ENCODE measurements at places on chromosomes 7 and 10.

GRCh38 chr10:33189363-33189762 is 145.1 kb downstream of the NRP1 start:
- no peak overlapping the region for H3K4me3 ChIP-seq
- no peaks in the 10 kb centered on the region for H3K36me3 ChIP-seq
- peaks cover 16% of the 10 kb centered on the region for H3K27me3 ChIP-seq
- H3K4me1 ChIP-seq, result no peaks in the 10 kb centered on the region
- DNase-seq, result no peak
- no peak overlapping the region for H3K27ac ChIP-seq

DNA sequence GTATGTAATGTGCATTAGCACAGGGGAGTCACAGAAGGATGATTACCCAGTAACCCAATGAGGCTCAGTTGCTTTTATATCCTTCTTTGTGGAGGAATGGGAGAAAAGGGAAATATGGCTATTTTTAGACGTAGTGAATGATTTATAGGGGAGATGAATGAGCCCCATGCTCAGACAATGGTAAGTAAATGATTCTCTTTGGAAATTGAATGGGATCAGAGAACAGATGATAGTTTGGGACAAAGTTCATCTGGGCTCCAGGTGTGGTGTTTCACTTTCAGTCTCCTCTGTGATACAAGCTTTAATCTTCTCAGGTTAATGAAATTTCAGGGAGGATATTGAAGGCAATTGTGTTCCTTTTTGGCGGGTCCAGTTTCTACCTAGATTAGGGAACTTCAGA is 63.0 kb upstream of the MPP7 start:
- no peak for DNase-seq
- H3K4me1 ChIP-seq, result peaks cover 31% of the 10 kb centered on the region
- H3K4me3 ChIP-seq, result peak overlapping the region; percentile 51
- H3K27me3 ChIP-seq, result no peaks in the 10 kb centered on the region
- H3K36me3 ChIP-seq, result peaks cover 8% of the 10 kb centered on the region

- H3K36me3 ChIP-seq, result peaks cover 2% of the 10 kb centered on the region
- H3K4me3 ChIP-seq, result no peak overlapping the region
- H3K27me3 ChIP-seq, result peaks cover 30% of the 10 kb centered on the region
- no peak overlapping the region for H3K27ac ChIP-seq
- no peaks in the 10 kb centered on the region for H3K4me1 ChIP-seq
Observed at GRCh38 chr10:46329690-46330016, 42.9 kb downstream of the ANTXRL start.

- no peaks in the 10 kb centered on the region for H3K27me3 ChIP-seq
- no peaks in the 10 kb centered on the region for H3K4me1 ChIP-seq
- no peak overlapping the region for H3K4me3 ChIP-seq
- no peak for DNase-seq
- no peaks in the 10 kb centered on the region for H3K36me3 ChIP-seq
- H3K27ac ChIP-seq, result no peak overlapping the region
Observed at GRCh38 chr7:74428023-74428422, 25.7 kb upstream of the GTF2IRD1 start.

GRCh38 chr7:82548141-82548688 is 104.6 kb upstream of the CACNA2D1 start:
- H3K4me3 ChIP-seq, result no peak overlapping the region
- H3K27me3 ChIP-seq, result no peaks in the 10 kb centered on the region
- no peak overlapping the region for H3K27ac ChIP-seq
- H3K4me1 ChIP-seq, result no peaks in the 10 kb centered on the region
- no peak for DNase-seq

DNA sequence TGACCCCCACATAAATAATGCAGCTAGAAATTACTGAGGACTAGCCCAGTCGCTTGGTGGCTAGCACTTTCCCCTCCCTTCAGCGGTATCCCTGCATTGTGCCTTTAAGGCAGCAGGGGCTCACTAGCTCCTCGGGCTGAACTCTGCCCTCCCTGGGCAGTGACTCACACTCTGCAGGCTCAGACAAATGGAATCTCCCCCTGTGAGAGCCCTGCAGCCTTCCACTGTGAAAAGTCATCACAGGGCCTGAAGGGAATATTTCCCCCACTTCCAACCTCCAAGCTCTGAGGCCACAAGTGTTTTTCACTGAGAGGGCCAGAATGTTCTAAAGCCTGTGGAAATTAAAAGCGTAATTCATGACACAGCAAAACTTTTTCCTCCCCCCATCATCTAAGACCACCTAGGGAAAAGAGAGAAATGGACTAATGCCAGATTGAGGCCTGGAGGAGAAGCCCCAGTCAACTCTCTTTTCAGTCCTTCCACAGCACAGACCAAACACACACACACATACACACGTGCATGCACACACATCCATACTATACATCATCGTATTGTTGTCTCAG is 93.6 kb upstream of the COL1A2 start:
- H3K4me1 ChIP-seq, result no peaks in the 10 kb centered on the region
- H3K36me3 ChIP-seq, result no peaks in the 10 kb centered on the region
- no peak overlapping the region for H3K27ac ChIP-seq
- H3K27me3 ChIP-seq, result no peaks in the 10 kb centered on the region

GRCh38 chr10:131710142-131710861 is 190.5 kb upstream of the PPP2R2D start:
- H3K4me1 ChIP-seq, result no peaks in the 10 kb centered on the region
- H3K27ac ChIP-seq, result no peak overlapping the region
- no peaks in the 10 kb centered on the region for H3K36me3 ChIP-seq
- H3K4me3 ChIP-seq, result no peak overlapping the region
- H3K27me3 ChIP-seq, result peaks cover 39% of the 10 kb centered on the region
- DNase-seq, result no peak
